Nephron progenitor cell (in vitro differentiated cells): ENCODE measurements at places on chromosomes 3 and 15.

DNA sequence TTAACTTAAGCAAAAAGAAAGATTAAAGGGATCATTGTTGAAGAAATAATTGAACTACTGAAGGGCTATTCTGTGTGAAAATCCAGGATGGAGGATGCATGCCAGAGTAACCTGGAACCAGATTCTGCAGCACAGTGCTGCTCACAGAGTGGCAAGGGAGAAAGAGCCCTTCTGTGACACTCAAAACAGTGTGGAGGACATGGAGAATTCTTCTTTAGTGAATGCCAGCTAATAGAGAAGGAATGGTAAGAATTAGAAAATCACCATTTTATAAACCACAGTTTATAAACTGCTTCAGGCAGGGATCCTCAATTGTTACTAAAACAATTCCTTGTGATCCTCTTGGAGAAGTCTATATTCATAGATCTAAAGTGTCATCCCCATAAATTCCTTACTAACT lies 70.4 kb upstream of the ARHGEF26 start:
- H3K27ac ChIP-seq = no peak overlapping the region
- no peak for DNase-seq
- H3K36me3 ChIP-seq = no peaks in the 10 kb centered on the region
- no peak overlapping the region for H3K4me3 ChIP-seq
- H3K4me1 ChIP-seq = no peaks in the 10 kb centered on the region
- H3K27me3 ChIP-seq = peaks cover 9% of the 10 kb centered on the region

- peak overlapping the region; percentile 29 for H3K27ac ChIP-seq
- H3K27me3 ChIP-seq = no peaks in the 10 kb centered on the region
- no peaks in the 10 kb centered on the region for H3K36me3 ChIP-seq
- DNase-seq = no peak
- no peak overlapping the region for H3K4me3 ChIP-seq
- H3K4me1 ChIP-seq = peaks cover 16% of the 10 kb centered on the region
These were observed 84.5 kb downstream of the COL6A6 start for GRCh38 chr3:130601442-130601971.

DNA sequence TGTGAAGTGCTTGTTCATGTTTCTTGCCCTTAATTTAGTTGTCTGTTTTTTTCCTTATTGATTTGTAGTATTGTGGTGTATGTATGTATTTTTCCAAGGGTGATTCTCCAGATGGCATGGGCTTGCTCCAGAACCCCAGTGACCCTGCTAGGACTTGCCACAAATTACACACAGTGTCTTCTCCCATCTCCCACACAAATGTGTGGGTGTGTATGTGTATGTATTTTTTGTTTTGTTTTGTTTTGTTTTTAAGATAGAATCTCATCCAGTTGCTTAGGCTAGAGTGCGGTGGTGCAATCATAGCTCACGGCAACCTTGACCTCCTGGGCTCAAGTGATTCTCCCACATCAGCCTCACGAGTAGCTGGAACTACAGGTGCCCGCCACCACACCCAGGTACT lies 36.2 kb upstream of the ARID3B start:
- no peak for DNase-seq
- peaks cover 2% of the 10 kb centered on the region for H3K27me3 ChIP-seq
- no peak overlapping the region for H3K27ac ChIP-seq
- H3K4me1 ChIP-seq = no peaks in the 10 kb centered on the region

- no peak for DNase-seq
- peaks cover 4% of the 10 kb centered on the region for H3K27me3 ChIP-seq
- no peaks in the 10 kb centered on the region for H3K36me3 ChIP-seq
- H3K4me1 ChIP-seq = no peaks in the 10 kb centered on the region
- no peak overlapping the region for H3K4me3 ChIP-seq
- H3K27ac ChIP-seq = no peak overlapping the region
These were observed 502.5 kb upstream of the NAALADL2 start for GRCh38 chr3:174356596-174356995.

DNA sequence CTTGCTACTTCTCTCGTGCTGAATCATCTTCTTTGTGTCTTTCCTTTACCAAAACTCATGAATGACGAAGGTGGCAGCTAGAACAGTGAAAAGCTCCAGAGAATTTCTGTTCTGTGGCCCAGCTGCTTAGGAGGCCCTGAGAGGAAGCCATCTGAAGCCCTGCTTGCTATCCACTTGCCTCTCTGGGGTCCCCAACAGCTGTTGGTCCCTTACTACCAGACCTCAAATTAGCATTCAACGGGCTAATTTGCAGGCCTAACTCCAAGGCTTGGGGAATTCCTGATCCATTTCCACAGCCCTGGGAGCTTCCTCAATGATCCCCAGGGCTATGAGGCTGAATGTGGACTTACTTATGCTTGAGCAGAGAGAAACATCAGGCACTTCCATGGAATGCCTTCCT lies 37.5 kb upstream of the FSTL1 start:
- no peak overlapping the region for H3K4me3 ChIP-seq
- DNase-seq = no peak
- H3K27me3 ChIP-seq = peaks cover 6% of the 10 kb centered on the region

GRCh38 chr3:4505688-4506558 lies 12.8 kb downstream of the ITPR1 start:
- no peak for DNase-seq
- no peaks in the 10 kb centered on the region for H3K27me3 ChIP-seq
- peaks cover 37% of the 10 kb centered on the region for H3K36me3 ChIP-seq
- H3K4me1 ChIP-seq = peaks cover 100% of the 10 kb centered on the region
- peak overlapping the region; percentile 93 for H3K27ac ChIP-seq

- H3K36me3 ChIP-seq = no peaks in the 10 kb centered on the region
- H3K27ac ChIP-seq = no peak overlapping the region
- H3K4me1 ChIP-seq = no peaks in the 10 kb centered on the region
- H3K27me3 ChIP-seq = no peaks in the 10 kb centered on the region
These were observed 422.0 kb upstream of the FRG2C start for GRCh38 chr3:75242012-75242735.

- H3K36me3 ChIP-seq = peaks cover 8% of the 10 kb centered on the region
- no peak overlapping the region for H3K27ac ChIP-seq
- peak overlapping the region; percentile 91 for H3K4me3 ChIP-seq
- DNase-seq = no peak
- H3K27me3 ChIP-seq = peaks cover 28% of the 10 kb centered on the region
- H3K4me1 ChIP-seq = peaks cover 28% of the 10 kb centered on the region
These were observed 797 bp downstream of the PAQR9 start for GRCh38 chr3:142962520-142963233.

- H3K4me3 ChIP-seq = no peak overlapping the region
- H3K27ac ChIP-seq = no peak overlapping the region
- no peaks in the 10 kb centered on the region for H3K27me3 ChIP-seq
- no peaks in the 10 kb centered on the region for H3K36me3 ChIP-seq
These were observed 353.9 kb downstream of the NSUN3 start for GRCh38 chr3:94416768-94417167.

GRCh38 chr3:64808061-64808460 lies 120.3 kb upstream of the ADAMTS9 start:
- no peak for DNase-seq
- H3K4me3 ChIP-seq = no peak overlapping the region
- H3K36me3 ChIP-seq = no peaks in the 10 kb centered on the region
- H3K27me3 ChIP-seq = no peaks in the 10 kb centered on the region
- no peak overlapping the region for H3K27ac ChIP-seq
- H3K4me1 ChIP-seq = peaks cover 10% of the 10 kb centered on the region

DNA sequence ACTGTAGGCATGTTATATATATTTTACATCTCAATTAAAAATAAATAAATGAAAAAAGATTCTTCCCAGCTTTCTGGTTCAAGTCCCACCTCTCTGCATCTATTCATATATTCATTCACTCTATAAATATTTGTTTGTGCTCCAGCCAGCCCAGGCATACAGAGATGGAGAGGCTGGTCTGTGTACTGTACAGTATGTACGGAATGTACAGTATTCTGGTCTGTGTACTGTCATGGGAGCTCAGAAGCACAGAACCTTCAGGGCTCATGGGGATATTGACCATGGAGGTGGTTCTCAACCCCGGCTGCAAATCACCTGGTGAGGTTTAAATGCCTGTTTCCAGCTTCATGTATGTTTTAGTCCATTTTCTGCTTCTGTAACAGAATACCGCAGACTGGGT lies 13.8 kb downstream of the CORO2B start:
- no peaks in the 10 kb centered on the region for H3K36me3 ChIP-seq
- no peak overlapping the region for H3K4me3 ChIP-seq
- peaks cover 53% of the 10 kb centered on the region for H3K4me1 ChIP-seq
- H3K27me3 ChIP-seq = peaks cover 10% of the 10 kb centered on the region
- no peak for DNase-seq

DNA sequence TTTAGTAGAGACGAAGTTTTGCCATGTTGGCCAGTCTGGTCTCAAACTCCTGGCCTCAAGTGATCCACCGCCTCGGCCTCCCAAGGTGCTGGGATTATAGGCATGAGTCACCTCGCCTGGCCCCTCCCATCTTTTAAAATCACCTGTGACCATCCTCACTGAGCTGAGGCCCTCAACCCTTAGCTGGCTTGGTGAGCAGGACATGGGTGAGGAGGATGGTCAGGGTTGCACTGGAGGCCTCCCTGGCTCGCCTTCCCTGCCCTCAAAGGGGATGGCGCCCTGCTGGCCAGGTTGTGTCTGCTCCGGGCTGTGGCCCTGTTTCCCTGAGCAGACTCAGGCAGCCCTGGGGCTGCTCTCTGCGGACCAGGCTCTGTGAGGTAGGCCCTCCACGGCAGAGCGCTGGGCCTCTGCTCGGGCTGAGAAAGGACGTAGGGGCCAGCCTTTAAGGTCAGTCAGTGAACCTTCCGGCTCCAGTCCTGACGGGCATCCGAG lies 33.7 kb downstream of the SYNM start:
- H3K36me3 ChIP-seq = peaks cover 43% of the 10 kb centered on the region
- peaks cover 17% of the 10 kb centered on the region for H3K4me1 ChIP-seq
- H3K4me3 ChIP-seq = no peak overlapping the region
- H3K27me3 ChIP-seq = peaks cover 2% of the 10 kb centered on the region
- no peak for DNase-seq
- no peak overlapping the region for H3K27ac ChIP-seq

DNA sequence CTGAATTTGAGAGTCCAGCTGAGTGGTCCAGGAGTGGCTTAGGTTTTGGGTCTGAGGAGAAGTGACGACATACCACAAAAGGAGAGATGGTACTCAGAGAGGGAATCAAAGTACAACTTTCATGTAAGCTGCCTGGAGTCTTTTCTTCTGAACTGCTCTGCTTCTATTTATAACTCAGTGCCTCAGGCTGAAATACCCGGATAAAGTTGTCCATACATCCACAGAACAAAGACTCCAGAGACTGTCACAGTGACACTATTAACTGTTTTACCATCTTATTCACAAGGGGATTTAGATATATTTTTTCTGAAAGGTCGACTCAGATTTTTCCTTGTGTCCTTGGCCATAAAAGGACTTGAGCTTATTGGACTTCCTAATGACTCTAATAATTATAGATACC lies 264.3 kb upstream of the DNAJC19 start:
- H3K27ac ChIP-seq = no peak overlapping the region
- DNase-seq = no peak
- no peaks in the 10 kb centered on the region for H3K36me3 ChIP-seq
- no peak overlapping the region for H3K4me3 ChIP-seq
- peaks cover 9% of the 10 kb centered on the region for H3K27me3 ChIP-seq

DNA sequence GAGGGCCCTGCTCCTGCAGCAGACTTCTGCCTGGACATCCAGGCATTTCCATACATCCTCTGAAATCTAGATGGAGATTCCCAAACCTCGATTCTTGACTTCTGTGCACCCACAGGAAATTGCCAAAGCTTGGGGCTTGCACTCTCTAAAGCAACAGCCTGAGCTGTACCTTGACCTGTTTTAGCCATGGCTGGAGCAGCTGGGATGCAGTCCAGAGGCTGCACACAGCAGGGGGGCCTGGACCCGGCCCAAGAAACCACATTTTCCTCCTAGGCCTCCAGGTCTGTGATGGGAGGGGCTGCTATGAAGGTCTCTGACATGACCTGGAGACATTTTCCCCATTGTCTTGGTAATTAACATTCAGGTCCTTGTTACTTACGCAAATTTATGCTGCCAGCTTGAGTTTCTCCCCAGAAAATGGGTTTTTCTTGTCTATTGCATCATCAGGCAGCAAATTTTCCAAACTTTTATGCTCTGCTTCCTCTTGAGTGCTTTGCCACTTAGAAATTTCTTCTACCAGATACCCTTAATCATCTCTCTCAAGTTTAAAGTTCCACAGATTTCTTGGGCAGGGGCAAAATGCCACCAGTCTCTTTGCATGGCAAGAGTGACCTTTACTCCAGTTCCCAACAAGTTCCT lies 11.8 kb upstream of the MYO5A start:
- H3K27me3 ChIP-seq = peaks cover 9% of the 10 kb centered on the region
- no peak for DNase-seq
- peaks cover 11% of the 10 kb centered on the region for H3K36me3 ChIP-seq
- H3K27ac ChIP-seq = no peak overlapping the region
- H3K4me1 ChIP-seq = no peaks in the 10 kb centered on the region

GRCh38 chr3:184379358-184380184 lies at the start of gene CHRD:
CHRD (plus strand) TSS chr3:184380054; CDS start chr3:184380319, 265 bp downstream.
- peak; percentile 51 for DNase-seq
- H3K36me3 ChIP-seq = peaks cover 7% of the 10 kb centered on the region
- H3K27me3 ChIP-seq = peaks cover 51% of the 10 kb centered on the region
- peaks cover 39% of the 10 kb centered on the region for H3K4me1 ChIP-seq

DNA sequence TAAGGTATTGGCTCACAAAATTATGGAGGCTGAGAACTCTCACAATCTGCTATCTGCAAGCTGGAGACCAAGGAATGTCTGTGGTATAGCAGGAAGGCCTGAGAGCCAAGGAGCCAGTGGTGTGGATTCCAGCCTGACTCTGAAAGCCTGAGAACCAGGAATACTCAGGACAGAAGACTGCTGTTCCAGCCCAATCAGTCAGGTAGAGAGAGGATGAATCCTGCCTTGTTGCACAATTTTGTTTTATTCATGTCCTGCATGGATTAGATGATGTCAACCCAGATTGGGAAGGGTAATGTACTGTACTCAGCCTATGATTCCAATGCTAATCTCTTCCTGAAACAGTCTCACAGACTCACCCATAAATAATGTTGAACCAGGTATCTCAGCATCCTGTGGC lies 312.4 kb upstream of the KCNMB2 start:
- no peak for DNase-seq
- no peak overlapping the region for H3K4me3 ChIP-seq
- H3K36me3 ChIP-seq = peaks cover 4% of the 10 kb centered on the region
- no peaks in the 10 kb centered on the region for H3K4me1 ChIP-seq
- no peak overlapping the region for H3K27ac ChIP-seq
- no peaks in the 10 kb centered on the region for H3K27me3 ChIP-seq

DNA sequence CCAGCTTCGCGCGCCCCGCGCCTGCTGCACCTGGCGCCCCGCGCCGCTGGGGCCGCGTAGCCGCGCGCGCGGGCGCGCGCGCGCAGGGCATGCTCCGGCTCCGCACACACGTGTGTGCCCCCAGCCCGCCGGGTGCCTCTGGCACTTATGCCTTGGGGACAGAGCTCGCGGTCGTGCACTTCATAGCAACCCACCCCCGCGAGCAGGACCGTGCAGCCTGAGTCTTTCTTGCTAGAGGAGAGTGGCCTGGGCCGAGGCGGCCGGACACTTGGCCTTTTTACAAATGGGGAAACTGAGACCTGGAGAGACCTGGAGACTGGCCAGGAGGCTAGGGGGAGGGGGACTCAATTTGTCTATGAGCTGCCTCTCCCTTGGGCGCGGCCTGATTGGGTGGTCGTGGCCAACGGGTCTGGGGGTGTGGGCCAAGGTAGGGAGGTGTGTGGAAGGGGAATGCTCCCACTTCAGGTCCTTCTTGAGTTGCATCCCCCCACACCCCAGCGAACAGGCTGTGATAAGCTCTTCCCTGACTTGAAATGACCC lies 562 bp downstream of the NBEAL2 start:
- H3K27me3 ChIP-seq = peaks cover 25% of the 10 kb centered on the region
- H3K36me3 ChIP-seq = no peaks in the 10 kb centered on the region
